ENCODE measurements at places on chromosomes 13 and 19.
A peak's percentile ranks its signal among the peaks of the same experiment; 100 is the strongest.

GRCh38 chr13:110453797-110454196 is 107.7 kb downstream of the RAB20 start:
- DNase-seq: no peak

GRCh38 chr13:43994999-43995859 is 115.5 kb downstream of the LACC1 start:
- no peak for DNase-seq

GRCh38 chr19:1855040-1855827 is 7.0 kb upstream of the REXO1 start:
- DNase-seq: peak; percentile 94

DNA sequence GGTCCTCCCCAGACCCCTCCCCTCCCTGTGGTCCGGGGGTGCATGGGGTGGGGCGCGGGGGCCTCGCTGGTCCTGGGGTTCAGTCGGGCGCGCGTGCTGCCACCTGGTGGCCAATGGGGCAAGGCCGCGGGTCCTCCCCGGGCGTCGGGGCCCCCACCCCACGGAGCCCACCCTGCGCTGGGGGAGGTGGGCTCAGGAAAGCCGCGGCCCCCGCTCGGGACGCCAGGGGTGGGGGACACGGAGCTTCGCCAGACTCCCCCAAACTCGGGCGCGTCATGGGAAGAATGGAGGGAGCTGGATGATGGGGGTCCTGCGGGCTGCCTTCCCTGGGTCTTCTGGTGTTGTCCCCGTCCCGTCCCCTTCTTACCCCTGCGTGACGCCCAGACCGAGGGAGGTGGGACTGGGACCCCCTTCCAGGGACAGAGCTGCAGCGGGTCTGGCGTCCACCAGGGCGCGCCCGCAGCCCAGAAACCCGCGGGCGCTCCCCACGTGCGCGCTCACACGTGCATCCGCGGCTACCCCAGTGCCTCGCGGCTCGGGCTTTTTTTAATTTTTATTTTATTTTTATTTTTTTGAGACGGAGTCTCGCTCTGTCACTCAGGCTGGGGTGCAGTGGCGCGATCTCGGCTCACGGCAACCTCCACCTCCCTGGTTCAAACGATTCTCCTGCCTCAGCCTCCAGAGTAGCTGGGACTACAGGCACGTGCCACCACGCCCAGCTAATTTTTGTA is 19.8 kb upstream of the TCF3 start:
- DNase-seq: peak; percentile 65

DNA sequence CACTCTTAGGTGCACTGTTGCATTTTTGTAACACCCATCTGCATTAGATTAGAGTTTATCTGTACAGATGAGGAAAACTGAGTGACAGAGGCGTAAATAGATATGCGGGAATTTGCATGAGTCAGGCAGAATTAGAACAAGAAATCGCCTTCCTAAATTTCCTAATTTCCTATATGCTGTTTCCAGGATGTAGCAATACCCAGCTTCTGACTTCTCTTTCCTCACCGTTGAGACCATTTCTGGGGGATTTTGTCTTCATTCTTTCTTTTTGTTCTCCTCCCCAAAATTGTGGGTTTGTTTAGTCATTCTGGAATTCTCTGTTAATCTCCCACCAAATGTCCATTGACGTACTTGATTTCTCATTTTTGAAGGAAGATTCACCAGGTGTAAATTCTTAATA is 10.6 kb upstream of the ZNF792 start:
- no peak for DNase-seq

Data from left ventricle myocardium superior (tissue), 1 donor.